ENCODE measurements at places on chromosomes 2 and 18.

DNA sequence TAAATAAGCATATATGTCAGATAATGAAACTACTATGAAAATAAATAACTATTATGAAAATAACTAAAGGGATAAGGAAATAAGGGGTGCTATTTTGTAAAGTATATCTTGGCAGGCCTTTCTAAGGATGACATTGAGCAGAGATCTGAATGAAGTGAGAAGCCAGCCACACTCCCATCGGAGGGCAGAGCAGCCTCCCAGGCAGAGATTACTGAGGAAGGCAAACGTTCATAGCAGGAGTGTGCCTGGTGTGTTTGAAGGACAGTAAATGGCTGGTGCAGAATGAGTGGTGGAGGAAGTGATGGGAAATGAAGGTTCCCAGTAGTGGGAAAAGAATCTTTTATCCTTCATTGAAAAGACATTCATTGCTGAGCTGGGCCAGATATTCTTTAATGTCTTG is 62.5 kb downstream of the SPHKAP start:
- no peak for DNase-seq

DNA sequence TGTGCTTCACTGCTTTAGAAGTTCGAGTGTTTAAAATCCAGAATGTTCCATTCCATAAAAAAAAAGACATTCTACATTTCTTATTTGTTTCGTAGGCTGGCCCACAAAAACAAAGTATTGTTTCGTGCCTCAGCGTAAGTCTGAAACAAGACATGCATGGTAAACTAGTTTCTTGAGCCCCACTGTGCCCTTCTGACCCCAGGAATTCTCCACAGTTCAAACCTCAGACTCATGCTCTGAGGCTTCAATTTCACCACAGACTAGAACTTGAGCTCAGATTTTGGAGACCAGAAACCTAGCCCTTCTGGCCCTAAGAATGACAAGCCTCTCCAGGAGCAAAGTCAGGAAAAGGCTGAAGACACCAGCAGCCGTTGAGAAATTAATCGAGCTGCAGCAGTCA is 151.5 kb downstream of the SLC8A1 start:
- DNase-seq: no peak

GRCh38 chr18:2883076-2883735 is 36.4 kb downstream of the EMILIN2 start:
- DNase-seq: no peak

GRCh38 chr18:74368901-74369705 is 53.5 kb downstream of the C18orf63 start:
- no peak for DNase-seq

DNA sequence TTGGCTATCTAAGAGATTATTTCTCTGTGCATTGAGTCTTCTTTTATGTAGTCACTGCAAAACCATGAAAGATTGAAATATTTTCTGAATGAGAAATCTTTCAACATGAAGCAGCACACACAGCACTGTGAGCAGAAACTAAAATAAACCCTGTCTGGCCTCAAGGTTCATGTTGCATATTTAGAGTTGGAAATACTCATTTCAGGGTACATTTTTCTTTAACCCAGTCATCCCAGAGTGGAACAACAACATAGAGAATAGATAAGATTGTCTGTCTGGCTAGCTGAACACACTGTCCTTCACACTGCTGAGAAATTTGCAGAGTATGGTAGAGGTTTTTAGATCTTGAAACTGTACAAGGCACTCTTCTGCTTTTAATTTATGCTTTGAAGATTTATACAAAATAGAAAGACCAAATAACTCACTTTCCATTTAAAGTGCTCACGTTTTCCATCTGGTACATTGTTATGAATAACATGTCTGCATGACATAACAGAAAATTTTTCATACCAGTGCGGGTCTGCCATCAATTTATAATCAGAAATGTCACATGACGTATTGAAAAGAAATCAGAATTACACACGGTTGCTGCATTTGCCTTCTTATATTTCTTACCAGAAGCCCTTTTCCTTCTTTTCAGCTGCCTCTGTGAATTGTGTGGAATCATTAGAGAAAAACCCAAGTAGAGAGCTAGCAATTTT is 25.0 kb upstream of the FN1 start:
- DNase-seq: no peak

DNA sequence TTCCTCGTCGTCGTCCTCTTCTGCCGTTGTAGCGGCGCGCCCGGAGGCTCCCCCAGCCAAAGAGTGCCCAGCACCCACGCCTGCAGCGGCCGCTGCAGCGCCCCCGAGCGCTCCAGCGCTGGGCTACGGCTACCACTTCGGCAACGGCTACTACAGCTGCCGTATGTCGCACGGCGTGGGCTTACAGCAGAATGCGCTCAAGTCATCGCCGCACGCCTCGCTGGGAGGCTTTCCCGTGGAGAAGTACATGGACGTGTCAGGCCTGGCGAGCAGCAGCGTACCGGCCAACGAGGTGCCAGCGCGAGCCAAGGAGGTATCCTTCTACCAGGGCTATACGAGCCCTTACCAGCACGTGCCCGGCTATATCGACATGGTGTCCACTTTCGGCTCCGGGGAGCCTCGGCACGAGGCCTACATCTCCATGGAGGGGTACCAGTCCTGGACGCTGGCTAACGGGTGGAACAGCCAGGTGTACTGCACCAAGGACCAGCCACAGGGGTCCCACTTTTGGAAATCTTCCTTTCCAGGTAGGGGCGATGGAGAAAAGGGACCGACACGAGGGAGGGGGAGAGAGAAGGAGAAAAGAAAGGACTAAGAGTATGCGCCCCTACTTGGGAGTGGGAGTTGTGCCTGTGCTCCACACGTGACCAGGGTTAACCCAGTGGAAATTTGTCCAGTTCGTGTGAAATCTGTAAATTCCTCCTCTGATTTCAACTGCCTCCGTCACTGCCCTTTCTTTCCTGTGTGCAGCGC is 800 bp downstream of the HOXD13 start:
- no peak for DNase-seq

GRCh38 chr2:200741468-200742202 is 70.1 kb upstream of the BZW1 start:
- no peak for DNase-seq

GRCh38 chr2:61722318-61722717 is 131.5 kb downstream of the FAM161A start:
- DNase-seq: no peak

GRCh38 chr2:188382107-188382506 is 90.4 kb downstream of the GULP1 start:
- no peak for DNase-seq

GRCh38 chr18:24567199-24567598 is 106.8 kb downstream of the HRH4 start:
- no peak for DNase-seq

GRCh38 chr2:201471732-201472393 is 20.3 kb downstream of the STRADB start:
- no peak for DNase-seq

DNA sequence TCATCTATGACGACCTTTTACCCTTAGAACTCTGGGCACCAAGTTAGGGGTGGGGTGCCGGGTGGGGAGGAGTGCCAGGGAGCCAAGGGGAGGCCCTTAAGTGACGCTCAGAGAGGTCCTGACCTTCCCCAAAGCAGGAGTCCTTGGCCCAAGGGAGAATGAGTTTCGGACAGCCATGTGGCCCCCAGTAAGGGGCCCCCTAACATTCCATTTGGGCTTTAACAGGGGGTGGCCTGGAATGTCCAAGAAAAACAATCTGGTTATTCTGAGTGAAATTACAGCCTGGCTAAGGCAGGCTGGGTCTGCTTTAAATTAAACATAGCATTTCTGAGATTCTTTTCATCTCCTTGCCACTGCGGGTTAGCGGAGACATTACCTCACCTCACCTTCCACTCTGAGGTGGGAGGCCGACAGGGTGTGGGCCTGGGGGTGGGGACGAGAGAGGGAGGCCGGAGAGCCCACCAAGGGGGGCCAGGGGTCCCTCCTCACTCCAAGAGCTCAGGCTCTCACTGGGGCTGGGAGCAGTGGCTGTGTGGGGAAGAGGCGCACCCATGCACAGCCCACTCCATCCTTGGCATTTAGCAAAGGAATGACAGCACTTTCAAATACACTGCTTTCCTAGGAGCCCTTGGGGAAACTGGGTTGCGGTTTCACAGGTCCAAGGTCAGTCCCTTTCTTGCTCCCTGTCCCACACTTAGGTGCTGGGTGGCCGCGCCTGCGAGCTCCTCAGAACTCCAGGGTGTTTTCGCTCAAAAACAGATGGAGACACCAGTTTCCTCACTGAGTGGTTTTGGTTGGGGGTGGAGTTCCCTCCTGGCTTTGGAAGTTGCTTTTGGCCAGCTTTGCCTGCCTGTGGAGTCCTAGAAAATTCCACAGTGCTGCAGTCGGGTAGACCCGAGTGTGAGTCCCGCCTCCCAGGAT is 107.4 kb downstream of the POLR1A start:
- DNase-seq: no peak

DNA sequence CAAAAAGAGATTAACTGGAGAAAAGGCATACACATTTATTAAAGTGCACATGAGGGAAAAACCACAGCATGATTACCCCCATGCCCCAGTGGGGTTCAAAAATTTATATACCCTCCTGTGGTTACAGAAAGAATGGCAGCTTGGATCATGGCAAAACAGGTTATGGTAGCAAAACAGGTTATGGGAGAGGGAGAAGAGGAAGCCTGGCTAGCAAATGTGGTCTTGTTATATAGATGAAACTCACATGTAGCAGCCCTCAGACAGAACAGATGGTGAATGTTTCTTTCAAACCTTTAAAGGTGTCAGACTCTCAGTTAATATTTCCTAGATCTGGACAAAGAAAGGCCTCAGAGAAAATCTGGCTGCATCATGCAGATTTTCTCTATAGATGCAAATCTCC is 178.2 kb upstream of the ZC3H15 start:
- no peak for DNase-seq

GRCh38 chr2:67828066-67828465 is 234.7 kb downstream of the C1D start:
- no peak for DNase-seq

DNA sequence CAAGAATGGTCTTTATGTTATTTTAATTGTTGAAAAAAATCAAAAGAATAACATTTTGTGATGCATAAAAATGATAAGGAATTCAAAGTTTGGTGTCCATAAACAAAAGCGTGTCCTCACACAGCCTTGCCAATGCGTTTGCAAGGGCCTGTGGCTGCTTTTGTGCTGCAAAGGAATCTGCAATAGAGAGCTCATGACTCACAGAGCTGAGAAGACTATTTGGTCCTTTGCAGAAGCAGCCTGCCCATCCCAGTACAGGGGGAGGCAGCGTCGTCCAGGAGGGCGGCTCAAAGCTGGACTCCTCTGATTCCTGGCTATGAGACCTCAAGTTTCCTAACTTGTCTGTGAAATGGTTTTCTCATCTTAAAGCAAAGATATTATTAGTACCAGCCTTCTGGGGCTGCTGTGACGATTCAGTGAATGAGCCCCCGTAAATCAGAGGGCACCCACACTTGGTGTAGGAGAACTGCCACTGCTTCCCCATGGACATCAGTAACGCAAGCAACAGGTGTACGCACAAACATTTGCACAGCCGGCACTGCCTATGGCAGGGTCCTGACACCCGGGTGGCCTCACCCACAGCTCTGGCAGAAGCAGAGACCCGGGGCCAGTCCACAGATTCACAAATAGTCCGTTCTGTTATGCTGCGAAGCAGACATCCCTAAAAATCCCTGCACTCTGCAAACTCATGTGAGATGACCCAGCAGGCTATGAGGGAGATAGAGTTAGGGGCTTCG is 70.6 kb upstream of the ASAP2 start:
- DNase-seq: no peak

DNA sequence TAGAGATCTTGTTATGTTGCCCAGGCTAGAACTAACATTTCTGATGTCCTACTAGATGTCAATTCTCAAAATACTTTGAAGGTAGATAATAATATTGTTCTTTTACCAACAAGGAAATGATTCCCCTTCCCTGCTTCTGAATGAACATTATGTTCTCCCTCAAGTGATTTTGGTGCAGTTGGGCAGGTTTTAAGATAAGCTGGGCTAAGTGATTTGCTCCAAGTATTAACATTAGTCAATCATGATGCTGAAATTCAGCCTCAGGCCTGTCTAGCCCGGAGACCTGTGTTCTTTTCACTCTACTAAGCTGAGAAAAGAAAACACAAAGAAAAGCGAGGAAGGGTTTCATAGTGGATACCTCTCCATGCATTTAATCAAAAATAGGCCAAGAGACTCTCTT is 38.5 kb upstream of the SPTBN1 start:
- no peak for DNase-seq

GRCh38 chr2:61535449-61535848 is 2.7 kb downstream of the XPO1 start:
- no peak for DNase-seq

DNA sequence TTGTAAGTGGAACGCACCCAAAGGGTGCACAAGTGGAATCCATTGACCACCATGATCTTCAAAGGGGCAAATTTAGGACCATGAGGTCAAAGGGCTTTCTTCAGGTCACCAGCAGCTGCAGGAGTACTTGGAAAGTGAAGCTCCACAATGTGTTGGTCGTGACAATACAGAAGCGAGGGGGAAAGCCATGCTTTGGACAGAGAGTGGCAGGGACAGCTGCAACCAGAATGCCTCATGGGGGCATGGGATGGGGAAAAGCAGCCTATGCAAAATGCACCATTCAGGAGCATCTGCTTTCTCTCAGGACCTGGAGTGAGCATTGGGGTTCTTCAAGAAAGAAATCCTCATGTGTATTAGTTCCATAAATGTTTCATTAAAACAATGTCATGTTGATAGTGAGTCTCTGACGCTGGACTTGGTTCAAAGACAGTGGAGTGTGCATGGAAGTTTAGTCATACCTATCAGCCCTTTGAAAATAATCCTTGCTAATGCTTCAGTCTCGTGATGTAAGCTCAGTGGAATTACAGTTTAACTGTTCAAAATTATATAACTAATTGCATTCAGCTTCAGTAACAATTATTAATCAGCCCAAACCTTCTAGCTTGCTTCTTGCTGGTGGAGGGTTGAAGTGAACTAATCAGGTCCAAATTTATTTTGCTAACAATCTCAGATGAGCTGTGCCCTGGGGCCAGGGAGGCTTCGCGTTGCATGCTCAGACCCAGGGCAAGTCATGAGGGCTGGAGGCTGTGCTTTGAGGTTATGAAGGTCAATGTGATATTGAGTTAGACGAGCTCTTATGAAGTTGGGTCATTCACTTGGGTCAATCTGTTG is 41.6 kb downstream of the ACKR3 start:
- DNase-seq: no peak

- no peak for DNase-seq
Observed at GRCh38 chr2:8282858-8283252, 399.0 kb upstream of the ID2 start.

DNA sequence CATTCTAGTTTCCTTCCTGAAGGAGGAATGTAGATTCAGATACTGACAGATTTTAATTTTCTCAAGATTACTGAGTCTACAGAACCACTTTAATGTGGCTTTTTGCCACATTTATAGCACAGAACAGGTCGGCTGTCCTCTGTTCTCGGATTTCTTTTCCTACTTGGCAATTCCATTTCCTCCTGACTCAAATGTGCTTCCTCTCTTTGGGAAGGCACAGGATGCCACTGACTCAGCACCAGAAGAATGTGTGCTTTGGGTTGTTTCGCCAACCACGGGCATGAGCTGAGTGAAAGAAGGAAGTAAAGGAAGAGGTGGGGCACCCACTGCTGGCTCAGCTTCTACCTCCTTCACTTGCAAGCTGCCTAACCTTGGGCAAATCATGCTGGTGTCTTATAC is 970.6 kb upstream of the ACVR2A start:
- DNase-seq: no peak

All from NCI-H2081 treated with DMSO at 0.1 percent for 48 hours (cell line).